ENCODE measurements at places on chromosomes 4 and X.

GRCh38 chr4:985123-985830, 1.6 kb upstream of the IDUA start:
- DNase-seq, result no peak

GRCh38 chrX:102958794-102959193, 21.7 kb downstream of the RAB40AL start:
- DNase-seq, result no peak

- no peak for DNase-seq
Measured at GRCh38 chr4:160709026-160709425, 1454.8 kb downstream of the FSTL5 start.

- DNase-seq, result no peak
Measured at GRCh38 chrX:48833542-48834138, 1.8 kb downstream of the PCSK1N start.

GRCh38 chr4:72352711-72353110, 216.3 kb downstream of the ADAMTS3 start:
- no peak for DNase-seq

- DNase-seq, result no peak
Measured at GRCh38 chr4:182575225-182575624, 332.0 kb downstream of the TENM3 start.

- no peak for DNase-seq
Measured at GRCh38 chrX:9343971-9344370, 120.9 kb upstream of the TBL1X start.

DNA sequence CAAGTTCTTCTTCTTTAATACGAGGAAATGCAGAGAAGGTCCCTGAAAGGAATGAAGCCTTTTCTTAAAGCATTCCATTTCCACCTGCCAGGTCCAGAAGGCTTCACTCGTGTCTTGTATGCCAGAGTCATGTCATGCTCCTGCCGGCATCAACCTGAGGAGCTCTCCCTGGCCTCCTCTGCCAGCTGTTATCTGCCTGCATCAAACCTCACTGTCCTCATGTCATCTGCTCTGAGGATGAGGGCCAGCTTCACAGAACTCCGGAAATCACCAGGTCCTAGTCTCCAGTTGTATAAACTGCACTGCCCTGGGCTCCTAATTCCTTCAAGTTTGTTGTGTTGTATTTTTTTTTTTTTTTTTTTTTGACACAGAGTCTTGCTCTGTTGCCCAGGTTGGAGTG, 20.0 kb upstream of the S100G start:
- no peak for DNase-seq

- no peak for DNase-seq
Measured at GRCh38 chr4:154953691-154954090, 172.6 kb downstream of the RBM46 start.

- DNase-seq, result no peak
Measured at GRCh38 chrX:9339603-9340491, 125.0 kb upstream of the TBL1X start.

GRCh38 chrX:15988661-15989603, 134.3 kb upstream of the AP1S2 start:
- no peak for DNase-seq

- DNase-seq, result no peak
Measured at GRCh38 chr4:8771666-8772065, 100.0 kb downstream of the HMX1 start.

DNA sequence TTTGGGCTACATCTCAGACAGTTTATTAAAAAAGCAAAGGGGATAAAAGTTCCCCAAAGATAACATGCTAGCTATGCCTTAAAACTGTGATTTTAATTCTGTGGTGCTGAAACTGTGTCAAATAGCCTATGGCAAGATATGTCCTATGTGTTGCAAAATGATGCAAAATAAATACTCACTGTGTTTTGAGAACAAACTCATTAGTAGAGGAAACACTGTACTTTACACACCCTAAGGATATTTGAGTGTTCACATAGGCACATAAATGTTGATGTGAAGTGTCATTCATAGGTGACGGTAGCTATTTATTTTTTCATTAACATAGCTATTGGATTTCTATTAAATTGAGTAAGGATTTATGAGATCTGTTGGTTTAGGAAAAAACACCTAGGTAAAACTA, 351.9 kb downstream of the FAT4 start:
- no peak for DNase-seq

- DNase-seq, result no peak
Measured at GRCh38 chr4:20645236-20645635, 55.0 kb upstream of the PACRGL start.

DNA sequence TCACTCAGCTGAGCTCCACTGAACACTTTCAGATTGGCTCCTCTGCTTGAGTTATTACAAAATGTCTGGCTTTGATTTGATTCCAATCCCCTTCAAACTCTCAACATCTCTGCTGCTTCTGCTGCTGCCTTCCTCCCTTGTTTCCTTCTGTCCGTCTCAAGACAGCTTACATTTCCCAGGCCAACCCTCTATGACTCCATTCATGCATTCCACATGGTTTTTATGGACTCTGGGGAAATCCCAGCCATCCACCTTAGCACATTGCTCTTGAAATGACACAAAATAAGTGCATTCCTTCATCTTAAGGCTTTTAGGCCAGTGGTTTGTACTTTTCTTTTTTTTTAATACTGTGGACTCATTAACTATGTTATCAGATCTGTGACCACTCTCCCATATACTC, 68.5 kb upstream of the TMEM164 start:
- no peak for DNase-seq

DNA sequence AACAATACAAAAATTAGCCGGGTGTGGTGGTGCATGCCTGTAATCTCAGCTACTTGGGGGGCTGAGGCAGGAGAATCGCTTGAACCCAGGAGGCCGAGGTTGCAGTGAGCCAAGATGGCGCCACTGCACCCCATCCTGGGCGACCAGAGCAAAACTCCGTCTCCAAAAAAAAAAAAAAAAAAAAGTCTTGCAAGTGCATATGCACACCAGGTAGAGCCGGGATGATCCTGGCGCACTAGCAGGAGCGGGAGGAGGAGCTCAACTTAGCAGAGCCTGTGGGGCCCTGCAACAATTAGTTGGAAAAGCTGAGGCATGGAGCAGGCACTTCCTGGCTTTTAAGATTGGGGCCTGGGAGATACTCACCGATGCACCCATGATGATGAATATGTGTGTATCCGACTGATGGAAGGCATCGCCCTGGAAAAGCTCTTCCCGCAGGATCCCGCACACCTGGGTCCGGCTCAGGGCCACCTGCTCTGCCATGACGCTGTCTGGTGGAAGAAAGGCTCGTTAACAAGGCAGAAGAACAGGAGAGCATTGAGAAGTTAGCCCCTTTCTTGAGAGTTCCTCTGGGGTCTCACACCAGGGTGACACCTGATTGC, 872 bp downstream of the G6PD start:
- DNase-seq, result no peak

GRCh38 chr4:177396352-177396751, 45.9 kb downstream of the AGA start:
- no peak for DNase-seq

DNA sequence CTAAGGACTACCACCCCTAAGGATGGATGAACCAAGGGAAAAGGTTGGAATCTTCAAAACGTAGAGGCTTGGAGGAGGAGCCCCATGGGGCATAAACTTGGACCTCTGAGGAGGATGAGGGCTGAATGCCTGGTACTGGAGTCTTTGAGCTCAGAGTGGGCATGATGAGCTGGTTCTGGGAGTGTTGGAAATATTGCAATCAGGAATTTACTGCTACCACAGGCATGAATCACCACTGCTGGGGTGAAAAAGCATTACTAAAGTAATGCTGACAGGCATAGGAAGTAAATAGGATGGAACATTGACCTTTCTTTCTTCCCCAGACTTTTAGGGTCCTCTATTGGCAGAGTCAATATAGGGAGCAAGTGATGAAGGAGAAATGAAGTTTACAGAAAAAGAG, 105.8 kb upstream of the RPS6KA3 start:
- no peak for DNase-seq

- DNase-seq, result no peak
Measured at GRCh38 chr4:177569434-177569833, 127.2 kb upstream of the AGA start.

GRCh38 chr4:54493862-54494261, 163.9 kb upstream of the KIT start:
- DNase-seq, result no peak

DNA sequence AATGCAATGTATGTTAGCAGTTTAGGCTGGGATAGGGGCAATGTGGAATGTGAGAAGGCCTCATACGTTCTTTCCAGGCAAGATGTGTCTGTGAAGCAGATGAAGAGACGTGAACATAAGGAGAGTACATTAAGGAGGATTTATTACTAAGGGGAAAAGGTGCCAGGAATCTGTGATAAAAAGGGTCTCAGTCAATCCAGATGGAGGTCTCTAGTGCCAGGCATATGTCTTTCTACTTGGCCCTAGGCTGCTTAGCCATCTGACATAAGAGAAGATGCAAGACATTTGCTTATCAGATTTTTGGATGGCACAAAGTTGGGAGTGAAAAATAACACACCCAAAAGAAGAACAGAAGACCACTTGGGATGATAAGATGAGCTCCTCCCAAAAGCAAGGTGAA, 93.0 kb upstream of the PRKG2 start:
- DNase-seq, result no peak

DNA sequence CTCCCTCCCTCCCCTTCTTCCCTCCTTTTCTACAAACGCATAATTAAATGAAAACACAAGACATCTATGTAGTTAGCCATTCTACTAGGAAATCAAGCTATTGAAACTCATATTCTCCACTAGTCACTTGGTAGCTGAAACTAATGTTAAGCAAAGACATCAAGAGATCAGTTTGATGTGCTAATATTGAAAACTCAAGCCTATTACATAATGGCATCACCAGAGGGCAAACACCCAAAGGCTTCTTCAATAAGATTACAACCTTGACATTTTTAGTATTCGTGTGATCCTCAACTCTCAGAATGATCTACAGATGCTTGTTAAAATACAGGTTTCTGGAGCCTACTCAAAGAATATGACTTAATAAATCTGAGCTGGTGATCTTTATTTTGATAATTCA, 6.2 kb upstream of the GUCY1A1 start:
- no peak for DNase-seq

DNA sequence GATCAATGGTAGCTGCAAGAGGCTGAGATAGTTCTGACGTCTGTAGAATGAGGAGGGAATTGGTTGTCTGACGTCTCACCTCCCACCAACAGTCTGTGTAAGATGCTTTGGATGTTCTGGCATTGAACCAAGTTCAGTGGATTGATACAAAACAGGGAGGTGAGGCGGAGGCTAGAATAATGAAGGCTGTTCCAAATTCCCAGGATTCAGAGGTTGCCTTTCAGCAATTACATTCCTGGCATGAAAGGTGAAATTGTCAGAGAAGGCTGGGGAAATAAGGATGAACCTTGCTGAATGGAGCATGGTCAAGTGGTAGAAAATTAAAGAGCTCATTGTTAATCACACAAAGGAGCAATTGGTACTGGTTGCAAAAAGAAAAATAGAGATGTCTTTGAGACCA, 241.6 kb downstream of the FBXW7 start:
- DNase-seq, result no peak

DNA sequence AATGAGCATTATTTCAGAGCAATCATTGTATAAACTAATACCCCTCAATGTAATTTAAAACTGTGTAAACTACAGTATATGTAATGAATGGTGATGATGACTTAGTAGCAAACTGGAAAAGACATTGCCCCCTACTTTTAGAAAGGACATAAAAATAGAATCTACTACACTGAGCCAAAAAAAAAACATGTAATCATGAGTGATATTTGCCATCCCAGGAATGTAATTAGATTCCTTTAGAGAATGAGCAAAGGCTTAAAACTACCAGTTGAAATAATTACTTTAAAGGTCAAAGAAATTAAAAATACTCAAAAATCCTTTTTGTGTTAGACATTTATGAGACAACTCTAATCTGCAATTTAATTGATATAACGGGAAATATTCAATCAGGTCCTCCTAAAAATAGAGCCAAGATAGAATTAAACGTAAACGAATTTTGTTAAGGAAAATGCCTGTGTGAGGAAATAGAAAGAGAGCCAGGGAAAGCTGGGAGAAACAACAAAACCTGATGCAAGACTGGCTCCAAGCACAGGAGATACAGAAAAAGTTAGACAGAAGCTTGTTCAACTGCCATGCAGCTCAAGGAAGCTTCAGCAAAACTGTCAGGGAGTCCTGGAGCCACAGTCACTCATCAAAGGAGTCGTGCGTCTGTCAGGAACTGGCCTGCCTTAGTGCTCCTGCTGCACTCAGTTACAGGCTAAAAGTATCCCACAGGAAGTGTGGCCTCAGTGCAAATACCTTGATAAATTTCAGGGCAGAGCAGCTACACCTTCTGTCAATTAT, 655.7 kb upstream of the INTU start:
- DNase-seq, result no peak

DNA sequence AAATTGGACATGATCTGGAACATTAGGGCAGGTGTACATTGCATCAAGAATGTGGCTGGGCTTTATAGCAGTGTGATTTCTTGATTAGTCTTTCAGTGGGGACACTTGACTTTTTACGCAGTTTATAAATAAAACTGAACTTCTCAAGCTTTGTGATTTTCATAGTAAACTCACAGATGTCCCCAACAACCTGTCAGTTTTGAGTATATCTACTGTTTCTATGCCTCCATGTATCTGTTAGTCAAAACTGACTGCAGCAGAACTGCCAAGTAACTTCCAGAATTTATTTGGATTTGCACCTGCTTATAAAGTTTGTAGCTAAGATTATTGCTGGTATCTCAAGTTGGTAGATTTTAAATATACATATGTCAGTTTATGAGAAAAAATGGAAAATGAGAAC, 20.0 kb downstream of the PTTG2 start:
- no peak for DNase-seq

- no peak for DNase-seq
Measured at GRCh38 chr4:82776925-82777542, 21.6 kb downstream of the SCD5 start.
